ENCODE measurements at places on chromosomes 3 and 15.
A peak's percentile ranks its signal among the peaks of the same experiment; 100 is the strongest.

GRCh38 chr3:29171043-29171990, 109.6 kb upstream of the RBMS3 start:
- DNase-seq = no peak

GRCh38 chr15:93771196-93772030, 459.9 kb upstream of the MCTP2 start:
- peak; percentile 2 for DNase-seq

DNA sequence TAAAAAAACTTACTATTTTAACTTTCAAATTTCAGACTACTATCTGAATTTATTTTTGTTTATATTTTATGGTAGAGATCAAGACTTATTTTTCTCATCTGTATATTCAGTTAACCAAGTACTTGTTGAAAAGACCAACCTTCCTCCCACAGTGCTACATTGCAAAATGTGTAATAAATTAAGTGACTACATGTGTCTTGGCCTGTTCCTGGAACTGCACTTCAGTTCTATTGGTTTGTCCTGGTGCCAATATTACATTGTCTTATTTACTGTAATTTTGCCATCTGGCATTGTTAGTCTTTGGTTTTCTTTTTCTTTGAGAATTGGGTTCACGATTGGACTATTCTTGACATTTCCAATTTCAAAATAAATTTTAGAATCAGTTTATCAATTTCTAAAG, 138.4 kb upstream of the KCNMB2 start:
- DNase-seq = no peak

DNA sequence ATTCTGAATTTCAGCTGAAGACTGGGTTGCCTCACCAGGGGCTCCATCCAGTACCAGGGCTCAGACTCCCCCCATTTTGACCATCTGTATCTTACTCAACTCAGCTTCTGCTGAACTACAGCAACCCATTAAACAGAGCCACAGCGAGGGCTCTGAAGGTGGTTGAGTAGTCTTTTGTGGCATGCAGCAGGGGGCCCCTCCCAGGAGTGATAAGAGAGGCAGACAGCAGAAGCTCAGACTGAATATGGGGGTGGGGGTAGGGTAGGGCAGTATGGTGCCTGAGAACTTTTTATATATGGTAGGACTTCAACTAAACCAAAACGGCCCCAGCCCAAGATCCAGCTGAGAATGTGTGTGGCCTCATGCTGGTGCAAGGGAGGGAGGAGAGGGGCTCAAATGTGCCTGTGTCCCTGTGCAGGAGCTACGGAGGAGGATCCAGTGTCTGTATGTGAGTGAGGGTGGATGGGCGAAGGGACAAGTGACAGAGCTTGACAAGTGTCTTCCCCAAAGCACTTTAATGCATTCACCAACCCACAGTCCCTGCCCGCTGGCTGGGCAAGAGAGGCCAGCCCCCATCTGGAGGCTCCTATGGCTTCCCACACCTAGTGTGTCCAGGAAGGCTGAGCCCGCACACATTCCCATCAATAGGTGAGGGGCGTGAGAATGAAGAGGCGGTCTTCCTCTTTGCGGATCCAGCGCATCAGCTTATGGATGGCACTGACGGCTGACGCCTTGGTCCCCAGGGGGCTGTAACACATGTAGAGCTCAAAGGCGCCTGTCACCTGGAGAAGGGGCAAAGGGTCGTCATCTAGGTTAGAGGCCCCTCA, 4.9 kb upstream of the MST1R start:
- no peak for DNase-seq

DNA sequence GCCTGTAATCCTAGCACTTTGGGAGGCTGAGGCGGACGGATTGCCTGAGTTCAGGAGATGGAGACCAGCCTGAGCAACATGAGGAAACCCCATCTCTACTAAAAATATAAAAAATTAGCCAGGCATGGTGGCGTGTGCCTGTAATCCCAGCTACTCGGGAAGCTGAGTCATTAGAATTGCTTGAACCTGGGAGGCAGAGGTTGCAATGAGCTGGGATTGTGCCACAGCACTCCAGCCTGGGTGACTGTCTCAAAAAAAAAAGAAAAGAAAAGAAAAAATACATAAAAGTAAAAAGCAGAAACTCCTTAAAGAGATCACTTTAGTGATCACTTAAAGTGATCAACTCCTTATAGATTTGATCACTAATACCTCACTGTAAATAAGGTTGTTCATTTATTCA, 78.0 kb downstream of the GMPS start:
- DNase-seq = no peak

Data from NCI-H524 (cell line).